ENCODE measurements at places on chromosomes 5 and 9. TPM values are rescaled to one million over a fixed set of nuclear protein-coding genes. Genes with fewer than 3 reads are reported as not detected.

The DIRAS2 gene
- 0.98 TPM for total RNA-seq

GRCh38 chr9:81077572-81077971 lies 611.8 kb downstream of the TLE1 start:
- no peak for DNase-seq

DNA sequence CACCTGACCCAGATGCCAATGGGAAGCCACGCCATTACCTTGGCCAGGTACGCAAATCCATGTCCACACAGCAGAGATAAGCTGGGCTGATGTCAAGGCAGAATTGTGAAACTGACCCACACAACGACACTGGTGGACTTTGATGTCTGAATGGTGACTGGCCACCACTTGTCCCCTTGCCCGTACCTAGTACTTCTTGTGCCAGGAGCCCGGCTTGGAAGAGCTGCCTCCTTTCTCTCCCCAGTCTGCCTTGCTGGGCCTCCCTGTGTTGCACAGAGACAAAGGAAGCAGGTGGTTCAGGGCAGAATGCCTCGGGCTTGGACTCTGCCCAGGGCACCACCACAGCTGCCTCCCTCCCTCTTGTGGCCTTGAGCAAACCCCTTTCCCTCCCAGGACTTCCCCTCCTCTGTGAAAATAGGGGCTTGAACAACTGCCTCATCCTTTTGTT lies 23.3 kb downstream of the PTGES2 start:
- DNase-seq: peak; percentile 48

DNA sequence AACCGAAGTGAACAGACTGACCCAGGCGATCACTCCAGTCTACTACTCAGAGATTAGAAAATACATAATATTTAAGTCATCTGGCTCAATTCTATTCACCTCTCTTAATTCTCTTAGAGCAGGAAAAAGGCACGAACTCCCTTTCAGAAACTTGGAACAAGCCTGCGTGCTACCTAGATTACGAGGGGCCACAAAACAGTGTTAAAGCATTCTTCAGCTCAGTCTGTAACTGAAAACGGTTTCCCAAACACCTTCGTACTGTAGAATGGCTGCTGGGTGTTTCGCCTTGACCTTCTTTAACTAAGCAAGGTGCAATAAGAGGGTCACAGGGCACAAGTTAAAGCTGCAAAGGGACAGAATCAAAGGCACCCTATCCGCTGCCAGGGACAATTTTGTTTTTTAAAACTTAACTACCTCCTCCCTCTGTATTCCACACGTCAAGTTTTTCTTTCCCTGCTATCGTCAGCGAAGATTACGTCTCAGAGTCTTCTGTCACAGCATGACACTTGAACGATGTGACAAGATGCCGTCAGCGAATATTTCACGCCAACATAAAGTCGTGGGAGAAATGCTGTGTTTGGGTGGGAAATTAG lies 687 bp downstream of the LYSMD3 start:
- peak; percentile 38 for DNase-seq

The ZNF454 gene
- total RNA-seq: 4.2 TPM

Measured in kidney (tissue), 22 donors.